ENCODE measurements at places on chromosomes 3 and 15. TPM values are rescaled to one million over a fixed set of nuclear protein-coding genes. Genes with fewer than 3 reads are reported as not detected.

ZPLD1 gene
- under 0.01 TPM for total RNA-seq

EPHB1 gene
- total RNA-seq = 29.0 TPM

GTPBP8 gene
- total RNA-seq = 21.6 TPM

FNDC3B gene
- total RNA-seq = 11.1 TPM

SEMA5B gene
- 17.2 TPM for total RNA-seq

ALDH1L1 gene
- total RNA-seq = 3.4 TPM

P4HTM gene
- total RNA-seq = 47.5 TPM

GNAT1 gene
- total RNA-seq = not detected

ATP10A gene
- 0.74 TPM for total RNA-seq

IL20RB gene
- total RNA-seq = 0.25 TPM

CCDC33 gene
- total RNA-seq = 0.25 TPM

PDE8A gene
- 10.3 TPM for total RNA-seq

GPR171 gene
- total RNA-seq = not detected

RNU6-1 gene
- total RNA-seq = not detected

CSPG5 gene
- 111 TPM for total RNA-seq

SLC9C1 gene
- 0.25 TPM for total RNA-seq

VWA5B2 gene
- 1.7 TPM for total RNA-seq

RARRES1 gene
- 1.2 TPM for total RNA-seq

CHL1 gene
- total RNA-seq = 896 TPM

FGF7 gene
- 1.2 TPM for total RNA-seq

THBS1 gene
- total RNA-seq = 29.5 TPM

NOX5 gene
- total RNA-seq = not detected

GRM2 gene
- 10.6 TPM for total RNA-seq

CADPS gene
- total RNA-seq = 202 TPM

KCNMB3 gene
- 1.7 TPM for total RNA-seq

CHST2 gene
- 23.4 TPM for total RNA-seq

GP9 gene
- 0.25 TPM for total RNA-seq

AGTR1 gene
- total RNA-seq = 0.49 TPM

COL6A5 gene
- total RNA-seq = under 0.01 TPM

TEX55 gene
- not detected for total RNA-seq

PLD1 gene
- total RNA-seq = 3.9 TPM

SLC38A3 gene
- 5.4 TPM for total RNA-seq

LCTL gene
- total RNA-seq = under 0.01 TPM

GASK1A gene
- total RNA-seq = 4.9 TPM

ATP13A5 gene
- 0.49 TPM for total RNA-seq

LIPH gene
- total RNA-seq = not detected

STAC gene
- 3.9 TPM for total RNA-seq

TBC1D21 gene
- not detected for total RNA-seq

ARF4 gene
- 87.8 TPM for total RNA-seq

ZBBX gene
- total RNA-seq = 3.9 TPM

SLCO2A1 gene
- total RNA-seq = 0.74 TPM

PLS1 gene
- total RNA-seq = 1.5 TPM

GOLGA8O gene
- under 0.01 TPM for total RNA-seq

ANKRD34C gene
- under 0.01 TPM for total RNA-seq

SPSB4 gene
- total RNA-seq = 7.6 TPM

BCL2A1 gene
- 0.49 TPM for total RNA-seq

TIPIN gene
- 15.2 TPM for total RNA-seq

TF gene
- total RNA-seq = 2.7 TPM

WWTR1 gene
- total RNA-seq = 11.3 TPM

GOLGA8J gene
- total RNA-seq = not detected

GDPGP1 gene
- 4.4 TPM for total RNA-seq

PTH1R gene
- 0.98 TPM for total RNA-seq

UQCC5 gene
- 1.2 TPM for total RNA-seq

TNIK gene
- 69.1 TPM for total RNA-seq

NOP10 gene
- total RNA-seq = 38.1 TPM

DNASE1L3 gene
- total RNA-seq = 0.74 TPM

SNTN gene
- total RNA-seq = not detected

ZNF860 gene
- 2.2 TPM for total RNA-seq

CLDN18 gene
- total RNA-seq = under 0.01 TPM
